ENCODE measurements at places on chromosomes 4 and X. TPM values are rescaled to one million over a fixed set of nuclear protein-coding genes. Genes with fewer than 3 reads are reported as not detected.

The GYPE gene
- polyA plus RNA-seq: 0.36 TPM

The LCORL gene
- 1.3 TPM for polyA plus RNA-seq

The MED12 gene
- 19.8 TPM for polyA plus RNA-seq

The DSPP gene
- not detected for polyA plus RNA-seq

The CT45A5 gene
- polyA plus RNA-seq: not detected

The HS3ST1 gene
- 0.09 TPM for polyA plus RNA-seq

The CDS1 gene
- not detected for polyA plus RNA-seq

DNA sequence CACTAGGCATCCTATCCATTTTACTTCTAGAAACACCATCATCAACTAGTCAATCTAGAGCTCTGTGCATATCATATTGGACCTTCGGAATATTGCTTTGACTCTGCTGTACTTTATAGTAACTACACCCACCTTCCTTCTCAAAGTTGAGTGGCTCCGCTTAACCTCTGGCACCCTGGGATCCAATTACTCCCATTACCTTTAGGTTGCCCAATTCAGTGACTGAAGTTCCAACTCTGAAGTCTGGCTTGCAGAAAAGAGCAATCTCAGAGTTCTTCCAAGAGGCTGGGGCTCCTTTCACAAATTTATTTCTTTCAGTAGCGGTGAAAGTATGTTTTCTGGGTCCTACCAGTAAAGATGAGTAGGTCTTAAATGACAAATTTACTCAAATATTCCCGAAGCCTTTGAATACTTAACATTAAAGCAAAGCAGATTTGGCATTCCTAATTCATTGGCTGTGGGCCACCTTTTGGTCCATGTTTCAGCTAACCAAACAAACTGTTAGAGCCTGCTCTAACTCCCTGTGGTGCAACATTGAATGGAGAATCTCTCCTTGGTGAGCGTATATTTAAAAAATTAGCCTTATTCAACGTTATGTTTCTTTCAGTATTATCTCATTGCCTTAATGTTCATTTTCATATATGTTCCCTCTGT is 1215.8 kb downstream of the RAPGEF2 start:
- DNase-seq: no peak

GRCh38 chr4:52408471-52408870 is 250.6 kb downstream of the USP46 start:
- DNase-seq: no peak

DNA sequence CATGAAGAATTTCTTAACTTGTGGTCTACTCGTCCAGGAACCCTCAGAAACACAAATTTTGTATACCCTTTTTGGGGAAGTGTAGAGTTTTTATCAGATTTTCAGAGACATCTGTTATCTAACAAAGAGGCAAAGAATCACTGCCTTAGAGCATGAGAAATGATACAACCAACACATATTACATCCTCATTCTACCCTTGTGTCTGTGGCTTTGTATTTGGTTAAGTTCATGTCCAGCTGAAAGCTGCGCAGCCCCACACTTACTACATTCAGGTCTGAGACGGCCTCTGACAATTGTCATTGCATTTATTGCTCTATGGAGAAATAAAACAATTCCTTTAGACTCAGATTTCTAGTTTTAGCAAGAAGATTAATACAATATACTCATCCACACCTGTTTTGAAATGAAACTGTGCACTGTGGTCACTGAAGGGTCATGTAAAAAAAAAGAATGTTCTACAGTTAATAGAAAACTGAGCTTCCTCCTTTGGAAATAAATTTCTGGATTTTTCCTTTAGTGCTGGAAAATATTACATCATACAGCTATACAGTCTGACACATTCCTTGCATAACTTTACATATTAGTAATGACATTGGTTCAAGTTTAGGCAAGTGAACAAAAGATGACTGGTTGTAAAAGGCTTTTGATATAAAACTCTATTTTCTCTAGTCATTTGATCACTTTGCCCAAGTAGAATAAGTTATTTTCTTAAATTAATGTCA is 39.8 kb downstream of the GLRB start:
- DNase-seq: peak; percentile 77

GRCh38 chrX:147550217-147550616 is 361.5 kb upstream of the FMR1 start:
- no peak for DNase-seq

GRCh38 chrX:11965436-11965835 is 172.8 kb upstream of the FRMPD4 start:
- no peak for DNase-seq

GRCh38 chr4:80065601-80066000 is 7.4 kb downstream of the ANTXR2 start:
- no peak for DNase-seq

DNA sequence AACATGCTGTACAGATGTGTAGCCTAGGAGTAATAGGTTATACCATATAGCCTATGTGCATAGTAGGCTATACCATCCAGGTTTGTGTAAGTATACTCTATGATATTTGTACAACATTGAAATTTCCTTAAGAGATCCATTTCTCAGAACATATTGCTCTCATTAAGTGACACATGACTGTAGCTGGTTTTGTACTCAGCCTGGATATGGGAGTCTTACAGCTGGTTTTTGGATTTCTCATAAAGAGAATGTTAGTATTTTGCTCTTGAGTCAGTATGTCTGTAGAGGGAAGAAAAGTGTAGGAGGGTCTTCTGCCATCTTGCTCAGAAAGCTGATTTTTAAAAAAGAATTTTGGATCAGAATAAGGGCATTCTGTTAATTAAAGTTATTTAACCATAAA is 85.3 kb downstream of the SMARCA5 start:
- no peak for DNase-seq

GRCh38 chr4:15558561-15558960 is 88.9 kb downstream of the CC2D2A start:
- peak; percentile 4 for DNase-seq
